ENCODE measurements at places on chromosomes 7 and 10.
A peak's percentile ranks its signal among the peaks of the same experiment; 100 is the strongest.

DNA sequence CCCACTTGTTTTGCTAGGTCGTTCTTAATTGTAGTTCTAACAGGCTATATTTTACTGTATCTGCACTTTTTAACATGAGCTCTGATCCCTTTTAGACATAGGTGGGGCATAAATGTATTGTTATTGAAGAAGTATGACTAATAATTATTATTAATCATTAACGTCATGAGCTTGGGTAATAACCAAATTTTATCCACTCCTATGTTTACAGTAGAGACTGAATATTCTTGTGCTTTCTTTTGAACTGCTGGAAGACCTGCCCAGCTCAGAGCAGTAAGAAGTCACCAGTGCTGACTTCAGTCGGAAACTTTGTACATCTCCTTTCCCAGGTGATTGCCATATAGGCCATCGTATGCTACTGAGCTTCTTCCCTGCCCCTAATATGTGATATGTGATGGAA is 18.7 kb downstream of the PKD2L1 start:
- DNase-seq: no peak

DNA sequence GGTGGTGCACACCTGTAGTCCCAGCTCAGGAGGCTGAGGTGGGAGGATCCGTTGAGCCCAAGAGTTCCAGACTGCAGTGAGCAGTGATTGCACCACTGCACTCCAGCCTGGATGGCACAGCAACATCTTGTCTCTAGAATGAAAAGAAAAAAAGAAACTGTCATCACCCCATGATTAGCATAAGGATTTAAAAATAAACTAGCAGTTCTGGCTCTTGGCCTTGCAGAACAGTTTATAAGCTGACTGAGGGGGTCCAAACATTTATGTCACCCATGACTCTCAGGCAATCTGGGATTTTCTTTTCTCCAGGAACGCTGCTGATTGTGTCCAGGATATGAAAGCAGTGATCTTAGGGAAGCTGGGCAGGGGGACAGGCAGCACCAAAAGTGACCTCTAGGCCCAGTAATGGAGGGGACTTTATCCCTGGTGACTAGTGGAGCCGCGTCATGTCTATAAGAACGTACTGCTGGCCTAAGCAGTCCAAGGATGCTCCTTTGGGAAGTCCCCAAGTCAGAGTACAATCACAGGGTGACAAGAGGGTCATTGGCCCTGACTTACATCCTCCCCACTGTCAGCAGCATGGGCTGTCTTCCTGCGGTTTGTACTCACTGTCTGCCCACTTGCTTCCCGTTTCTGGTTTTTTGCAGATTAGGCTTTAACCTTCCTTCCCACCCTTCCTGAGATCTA is 177.4 kb downstream of the ARHGAP12 start:
- DNase-seq: peak; percentile 26

DNA sequence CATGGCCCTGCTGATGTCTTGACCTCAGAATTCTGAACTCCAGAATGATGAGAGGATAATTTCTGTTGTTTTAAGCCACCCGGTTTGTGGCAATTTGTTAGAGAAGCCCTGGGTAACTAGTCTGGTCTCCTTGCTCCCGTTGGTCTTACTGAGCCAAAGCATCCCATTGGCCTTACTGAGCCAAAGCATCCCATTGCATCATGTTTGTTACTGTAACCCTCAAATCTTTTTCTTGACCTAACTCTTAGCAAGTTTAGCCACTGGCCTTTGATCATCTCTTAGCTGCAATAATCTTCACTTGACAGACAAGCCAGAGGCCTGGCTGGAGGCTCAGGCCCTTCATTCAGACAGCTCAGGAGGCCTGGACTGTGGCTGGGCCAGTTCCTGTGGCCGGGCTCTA is 21.8 kb downstream of the TBXAS1 start:
- DNase-seq: no peak

- no peak for DNase-seq
Observed at GRCh38 chr10:89278034-89278535, 23.8 kb upstream of the IFIT2 start.

DNA sequence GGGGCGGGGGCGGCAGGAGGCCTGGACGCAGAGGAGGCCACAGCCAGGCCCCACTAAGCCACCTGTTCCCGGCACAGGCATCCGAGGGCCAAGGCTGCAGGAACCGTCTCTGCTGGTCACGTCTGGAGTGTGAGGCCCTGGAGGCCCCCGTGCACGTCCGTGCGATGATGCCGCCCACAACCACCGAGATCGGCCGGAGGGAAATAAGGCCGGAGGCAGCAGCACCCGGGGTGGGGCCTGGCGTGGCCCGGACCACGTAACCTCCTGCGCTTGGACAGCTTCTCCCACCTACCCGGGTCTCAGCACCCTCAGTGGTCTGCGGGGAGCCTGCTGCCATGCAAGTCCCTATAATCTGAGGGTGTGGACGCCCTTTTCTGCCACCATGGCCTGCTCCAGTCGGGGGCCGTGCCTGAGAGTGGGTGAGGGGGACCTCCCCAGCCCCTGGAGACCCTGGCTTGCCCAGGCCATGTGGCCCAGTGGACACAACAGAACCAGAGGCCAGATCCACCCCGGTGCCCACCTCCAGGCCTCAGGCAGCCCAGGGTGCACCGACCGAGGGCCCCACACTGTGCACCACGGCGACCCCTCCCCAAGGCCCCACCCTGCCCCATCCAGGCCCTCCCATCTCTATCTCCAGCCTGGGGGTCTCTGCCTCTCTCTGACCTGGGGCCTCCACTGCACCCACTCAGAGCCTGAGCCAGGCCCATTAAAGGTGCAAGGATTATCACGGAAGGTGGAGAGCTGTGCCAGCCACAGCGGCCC is 83.1 kb downstream of the PDGFA start:
- no peak for DNase-seq

- DNase-seq: peak; percentile 51
Observed at GRCh38 chr7:2468227-2468626, 8.0 kb downstream of the GRIFIN start.

- DNase-seq: no peak
Observed at GRCh38 chr7:130973637-130974036, 239.6 kb upstream of the KLF14 start.

- no peak for DNase-seq
Observed at GRCh38 chr10:128475686-128476367, 349.6 kb upstream of the MKI67 start.

- peak; percentile 72 for DNase-seq
Observed at GRCh38 chr7:30740417-30741181, 11.3 kb upstream of the INMT start.

- DNase-seq: peak; percentile 64
Observed at GRCh38 chr7:69597278-69598076, 798 bp upstream of the AUTS2 start.

DNA sequence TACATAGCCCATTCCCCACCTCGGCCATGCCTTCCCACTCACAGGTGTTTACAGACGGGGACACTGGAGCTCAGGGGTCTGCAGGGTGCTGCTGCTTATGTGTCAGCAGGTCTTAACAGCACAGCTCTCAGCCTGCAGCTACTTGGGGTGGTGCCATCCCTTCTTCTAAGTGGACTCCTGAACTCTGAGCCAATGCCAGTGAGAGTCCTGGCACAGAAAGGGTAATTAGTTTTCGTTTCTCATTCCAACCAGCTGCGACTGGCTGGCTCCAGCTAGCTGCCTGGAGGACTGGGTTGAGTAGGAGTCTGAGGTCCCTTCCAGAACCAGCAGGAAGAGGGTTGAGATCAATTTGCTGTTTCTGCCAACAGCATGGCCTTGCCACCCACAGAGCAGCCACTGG is 88.3 kb upstream of the AGK start:
- DNase-seq: no peak

- no peak for DNase-seq
Observed at GRCh38 chr7:112140600-112140999, 65.6 kb downstream of the DOCK4 start.

DNA sequence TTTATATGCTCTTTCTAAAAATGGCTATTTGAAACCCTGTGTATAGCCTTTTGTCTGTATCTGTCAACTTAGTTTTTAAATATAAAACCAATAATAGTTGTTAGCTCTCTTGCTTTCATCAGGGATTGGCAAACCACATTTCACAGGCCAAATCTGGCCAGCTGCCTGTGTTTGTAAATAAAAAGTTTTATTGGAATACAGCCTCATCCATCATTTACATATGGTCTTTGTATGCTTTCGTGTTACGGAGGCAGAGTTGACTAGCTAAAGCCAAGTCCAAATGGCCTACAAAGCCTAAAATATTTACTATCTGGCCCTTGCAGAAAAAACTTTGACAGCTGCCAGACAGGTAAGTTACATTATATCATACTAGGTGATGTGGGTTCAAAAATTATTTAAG is 235.0 kb downstream of the BICC1 start:
- DNase-seq: no peak

- no peak for DNase-seq
Observed at GRCh38 chr10:78066012-78066411, 32.3 kb downstream of the RPS24 start.

- no peak for DNase-seq
Observed at GRCh38 chr10:7788639-7789286, 786 bp downstream of the ATP5F1C start.

DNA sequence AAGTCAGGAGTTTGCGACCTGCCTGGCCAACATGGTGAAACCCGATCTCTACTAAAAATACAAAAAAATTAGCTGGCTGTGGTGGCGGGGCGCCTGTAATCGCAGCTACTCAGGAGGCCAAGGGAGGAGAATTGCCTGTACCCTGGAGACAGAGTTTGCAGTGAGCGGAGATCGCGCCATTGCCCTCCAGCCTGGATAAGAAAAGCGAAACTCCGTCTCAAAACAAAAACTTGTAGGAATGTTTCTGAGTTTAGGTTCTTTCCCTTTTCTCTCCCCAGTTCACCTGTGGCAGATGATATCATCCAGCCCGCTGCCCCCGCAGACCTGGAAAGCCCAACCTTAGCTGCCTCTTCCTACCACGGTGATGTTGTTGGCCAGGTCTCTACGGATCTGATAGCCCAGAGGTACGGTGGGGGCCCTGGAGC is 138.8 kb upstream of the BTBD16 start:
- DNase-seq: no peak

DNA sequence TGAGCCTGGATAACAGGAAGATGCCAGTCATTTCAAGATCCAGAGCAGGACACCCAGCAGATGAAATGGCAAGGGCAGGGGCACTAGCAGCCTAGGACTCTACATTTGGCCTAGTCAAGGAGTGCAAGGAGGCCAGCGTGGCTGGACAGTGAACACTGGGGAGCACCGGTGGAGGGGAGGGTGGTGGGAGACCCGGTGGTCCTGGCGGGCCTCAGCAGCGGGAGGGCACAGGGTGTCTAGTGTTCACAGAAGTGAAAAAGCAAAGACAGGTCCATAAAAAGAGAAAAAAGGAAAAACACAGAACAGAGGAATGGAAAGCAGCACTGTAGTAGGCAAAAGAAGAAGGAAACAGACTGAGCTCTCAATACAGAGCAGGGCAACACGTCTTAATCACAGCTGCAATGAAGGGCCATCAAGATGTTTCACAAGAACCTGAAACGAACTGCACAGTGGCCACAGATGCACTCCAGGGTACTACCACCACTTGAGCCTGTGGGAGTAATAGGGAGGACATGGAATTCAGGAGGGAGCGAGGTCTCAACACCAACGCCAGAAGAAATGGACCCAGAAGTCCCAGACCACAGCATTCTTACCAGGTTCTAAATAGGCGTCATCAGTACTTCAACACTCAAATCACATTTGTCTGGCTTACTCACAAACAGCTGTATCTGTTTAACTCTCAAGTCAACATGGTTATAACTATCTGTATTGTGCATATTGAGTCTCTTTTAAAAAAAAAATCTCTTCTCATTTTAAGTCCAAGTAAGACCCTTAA is 573.7 kb downstream of the PARD3 start:
- DNase-seq: no peak

- DNase-seq: no peak
Observed at GRCh38 chr10:32207544-32207943, 139.4 kb downstream of the EPC1 start.

DNA sequence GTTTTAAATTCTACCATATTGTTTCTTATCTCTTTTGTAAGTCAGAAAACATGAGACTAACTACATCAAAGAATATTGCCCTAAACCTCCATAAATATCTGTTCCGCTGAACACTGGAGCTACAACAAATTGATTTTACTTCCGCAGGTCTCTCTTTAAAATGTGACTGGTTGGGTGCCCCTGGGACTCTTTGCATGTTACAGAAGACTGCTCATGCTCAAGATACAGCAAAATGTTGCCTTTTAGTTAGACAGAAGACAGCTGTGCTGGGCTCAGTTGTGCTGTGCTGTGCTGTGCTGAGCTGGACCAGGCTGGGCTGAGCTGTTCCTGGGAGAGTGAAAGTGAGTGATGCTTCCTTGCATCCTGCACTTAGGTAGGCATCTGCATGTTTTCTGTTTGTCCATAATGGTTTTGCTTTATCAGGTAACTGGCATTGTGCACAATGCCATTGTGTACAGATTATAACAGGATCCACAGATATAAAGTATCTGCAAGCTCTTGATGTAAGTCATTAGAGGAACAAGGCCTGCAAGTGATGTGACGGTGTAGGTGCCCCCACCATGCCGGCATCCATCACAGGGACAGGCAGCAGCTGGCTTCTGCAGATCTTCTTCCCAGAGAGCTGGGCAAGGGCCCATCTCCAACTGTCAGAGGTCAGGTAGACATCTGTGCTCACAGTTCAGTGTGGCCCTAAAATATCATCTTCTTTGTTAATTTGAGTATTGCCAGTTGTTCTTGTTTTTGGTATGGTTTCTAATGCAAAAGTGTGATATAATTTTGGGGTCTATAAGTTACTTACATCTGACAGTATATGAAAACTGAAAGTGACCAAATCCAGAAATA is 972.5 kb upstream of the CELF2 start:
- DNase-seq: no peak

GRCh38 chr10:119395280-119396007 is 147.1 kb downstream of the RGS10 start:
- DNase-seq: no peak

GRCh38 chr10:12606461-12606860 is 257.1 kb downstream of the CAMK1D start:
- DNase-seq: no peak

- no peak for DNase-seq
Observed at GRCh38 chr7:37921876-37922275, 1.4 kb downstream of the EPDR1 start.

DNA sequence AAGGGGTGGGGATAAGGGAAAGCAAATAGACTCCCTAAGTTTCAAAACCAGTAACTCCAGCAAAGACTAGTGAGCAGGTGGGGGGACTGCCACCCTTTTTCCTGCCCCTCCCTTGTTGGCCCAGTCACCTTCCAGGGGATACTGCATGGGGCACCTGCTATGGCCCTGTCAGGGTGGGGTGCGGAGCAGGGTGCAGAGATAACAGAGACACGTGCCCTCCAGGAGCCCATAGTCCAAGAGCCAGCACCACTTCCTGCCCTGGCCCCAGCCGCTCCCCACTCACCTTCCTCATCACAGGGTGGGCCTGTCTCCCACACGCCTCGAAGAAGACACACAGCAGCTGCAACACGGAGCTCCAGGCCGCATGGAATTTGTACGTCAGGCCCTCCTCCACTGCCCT is 20.6 kb downstream of the RRP12 start:
- peak; percentile 41 for DNase-seq

GRCh38 chr7:159121068-159121467 is 23.6 kb downstream of the VIPR2 start:
- DNase-seq: peak; percentile 28

DNA sequence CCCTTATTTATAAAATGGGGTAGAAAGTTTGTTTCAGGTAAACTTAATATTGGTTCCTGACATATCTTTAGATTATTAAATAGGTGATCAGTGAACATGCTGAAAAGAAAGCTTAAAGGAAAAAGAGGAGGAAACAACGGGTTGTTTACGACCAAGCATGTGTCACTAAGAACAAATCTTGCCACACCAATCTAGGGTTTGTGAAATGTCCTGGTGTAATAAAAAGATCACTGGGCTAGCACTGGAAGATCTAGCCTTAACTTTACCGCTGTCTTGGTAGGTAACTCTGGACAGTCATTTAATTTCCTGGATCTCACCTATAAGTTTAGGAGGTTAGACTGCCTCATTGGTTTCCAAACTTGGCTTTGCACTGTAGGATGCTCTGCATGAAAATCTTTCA is 19.0 kb downstream of the VPS26A start:
- DNase-seq: no peak
